Stimulated activated CD4-positive, alpha-beta T cell treated with anti-CD3 and anti-CD28 coated beads, TNF-alpha, amount 100 ng/mL, for 4 hours (primary cell): ENCODE measurements at places on chromosomes 4 and X.

DNA sequence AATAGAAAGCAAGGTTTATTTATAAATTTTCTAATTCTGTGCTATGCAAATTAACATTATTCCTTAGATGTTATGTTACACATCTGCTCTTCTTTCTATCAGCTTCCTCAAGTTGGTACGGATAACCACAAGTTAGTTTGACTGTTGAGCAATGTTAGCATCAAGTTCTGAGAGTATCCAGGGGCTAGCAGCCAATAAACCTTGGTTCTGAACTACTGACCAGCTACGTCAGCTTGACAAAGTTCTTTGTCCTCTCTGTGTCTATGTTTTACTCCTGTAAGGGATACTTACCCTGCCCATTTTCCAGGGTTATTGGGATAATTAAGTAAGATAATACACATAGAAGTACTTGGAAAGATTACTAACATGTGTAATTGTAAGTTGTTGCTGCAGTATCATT lies 8.1 kb upstream of the TEX13A start:
- no peak for DNase-seq

- no peak for DNase-seq
Observed at GRCh38 chrX:30935985-30936384, 46.9 kb upstream of the TAB3 start.

DNA sequence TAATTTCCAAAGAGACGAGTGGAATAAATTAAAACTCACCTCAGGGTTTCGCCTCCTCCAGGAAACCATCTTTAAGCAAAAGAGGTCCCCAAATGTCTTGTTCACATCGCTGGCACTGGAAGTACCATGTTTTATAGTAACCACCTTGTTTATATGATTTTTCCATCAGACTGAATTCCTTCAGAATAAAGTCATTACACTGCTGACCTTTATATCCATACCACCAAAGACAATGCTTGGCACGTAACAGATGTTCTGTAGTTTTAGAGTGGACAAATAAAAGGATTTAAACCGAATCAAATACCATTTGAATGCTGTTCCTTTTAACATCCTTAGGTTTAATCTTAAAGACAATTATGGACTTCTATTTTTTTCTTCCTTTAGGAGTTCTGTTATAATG lies 4.7 kb downstream of the NUDT6 start:
- no peak for DNase-seq

GRCh38 chr4:152992466-152992865 lies 56.3 kb downstream of the FHDC1 start:
- no peak for DNase-seq

- no peak for DNase-seq
Observed at GRCh38 chr4:121860121-121860520, 10.2 kb downstream of the BBS7 start.

- no peak for DNase-seq
Observed at GRCh38 chrX:37488323-37488722, 83.1 kb upstream of the LANCL3 start.

DNA sequence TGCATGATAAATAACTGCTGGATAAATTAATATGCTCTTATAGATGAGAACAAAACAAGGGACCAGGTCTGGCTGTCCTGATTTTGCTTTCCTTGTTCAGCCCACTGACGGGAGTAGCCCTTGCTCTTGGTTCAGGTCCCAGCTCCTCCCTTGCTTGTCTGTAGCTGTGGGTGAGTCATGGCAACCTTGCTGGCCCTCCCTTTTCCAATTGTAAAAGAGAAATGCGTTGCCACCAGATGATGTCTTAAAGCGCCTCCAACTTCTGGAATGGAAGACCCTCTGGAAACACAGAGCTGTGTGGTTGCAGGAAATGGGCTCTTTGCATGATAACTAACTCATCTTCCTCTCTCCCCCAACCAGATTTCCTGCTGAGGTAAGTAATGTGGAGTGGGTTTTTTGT lies 171.4 kb downstream of the AASDH start:
- DNase-seq = no peak

GRCh38 chrX:119693996-119694451 lies 1.1 kb upstream of the SEPTIN6 start:
- no peak for DNase-seq

DNA sequence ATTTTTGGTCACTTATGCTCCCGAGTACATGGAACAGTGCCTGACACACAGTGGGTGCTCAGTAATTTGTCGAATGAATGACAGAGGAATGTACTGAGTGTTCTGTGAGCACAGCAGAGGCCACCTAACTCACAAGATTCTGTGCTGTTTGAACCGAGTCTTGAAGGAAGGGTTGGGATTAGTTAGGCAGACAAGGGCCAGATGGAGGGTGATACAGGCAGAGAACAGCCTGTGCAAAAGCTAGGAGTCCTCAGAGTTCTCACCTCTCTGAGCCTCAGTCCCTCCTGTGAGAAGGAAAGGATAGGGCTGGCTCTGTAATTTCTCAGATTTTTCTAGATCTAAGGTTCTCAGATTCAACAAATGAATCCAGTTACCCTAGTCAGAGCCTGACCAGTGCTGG lies 108.8 kb downstream of the NHSL2 start:
- no peak for DNase-seq

GRCh38 chr4:174449944-174450785 lies 72.1 kb downstream of the HPGD start:
- no peak for DNase-seq

DNA sequence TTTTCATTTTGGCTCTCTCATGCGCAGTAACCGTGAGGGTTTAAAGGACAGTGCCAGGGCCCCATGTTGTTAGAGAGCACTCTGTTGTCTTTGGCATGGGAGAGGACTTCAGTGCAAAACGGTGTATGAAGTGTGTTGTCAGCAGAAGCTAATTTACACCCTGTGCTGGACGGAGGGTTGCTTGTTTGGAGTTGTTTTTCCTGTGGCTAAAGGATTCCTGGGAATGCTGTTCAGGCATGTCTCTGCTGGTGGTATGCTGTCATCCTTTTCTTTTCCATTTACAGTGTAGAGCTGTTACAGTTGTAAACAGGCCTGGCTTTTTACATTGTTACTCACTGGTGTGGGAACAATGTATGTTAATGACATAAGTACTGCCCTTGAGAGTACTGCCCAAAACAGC lies 206.3 kb downstream of the CBR4 start:
- no peak for DNase-seq

DNA sequence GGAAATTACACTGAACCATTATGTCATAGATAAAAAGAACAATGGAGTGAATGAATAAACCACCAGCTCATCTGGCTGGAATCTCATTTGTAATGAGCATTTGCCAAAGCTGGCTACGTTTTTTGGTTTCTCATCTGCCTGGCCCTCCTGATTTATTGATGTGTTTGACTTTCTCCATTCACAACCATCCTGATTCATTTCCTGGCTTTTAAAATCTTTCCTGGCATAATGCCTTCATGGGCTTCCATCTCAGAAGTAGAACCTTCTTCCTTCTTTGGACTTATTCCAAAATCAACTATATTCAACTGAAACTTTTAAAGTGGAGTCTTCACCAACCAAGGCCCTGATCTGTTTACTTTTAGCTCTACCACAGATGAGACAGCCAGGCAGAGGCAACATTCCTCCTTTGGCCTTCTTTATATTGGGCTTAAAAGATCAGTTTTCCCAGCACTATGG lies 36.0 kb upstream of the ARSJ start:
- no peak for DNase-seq

DNA sequence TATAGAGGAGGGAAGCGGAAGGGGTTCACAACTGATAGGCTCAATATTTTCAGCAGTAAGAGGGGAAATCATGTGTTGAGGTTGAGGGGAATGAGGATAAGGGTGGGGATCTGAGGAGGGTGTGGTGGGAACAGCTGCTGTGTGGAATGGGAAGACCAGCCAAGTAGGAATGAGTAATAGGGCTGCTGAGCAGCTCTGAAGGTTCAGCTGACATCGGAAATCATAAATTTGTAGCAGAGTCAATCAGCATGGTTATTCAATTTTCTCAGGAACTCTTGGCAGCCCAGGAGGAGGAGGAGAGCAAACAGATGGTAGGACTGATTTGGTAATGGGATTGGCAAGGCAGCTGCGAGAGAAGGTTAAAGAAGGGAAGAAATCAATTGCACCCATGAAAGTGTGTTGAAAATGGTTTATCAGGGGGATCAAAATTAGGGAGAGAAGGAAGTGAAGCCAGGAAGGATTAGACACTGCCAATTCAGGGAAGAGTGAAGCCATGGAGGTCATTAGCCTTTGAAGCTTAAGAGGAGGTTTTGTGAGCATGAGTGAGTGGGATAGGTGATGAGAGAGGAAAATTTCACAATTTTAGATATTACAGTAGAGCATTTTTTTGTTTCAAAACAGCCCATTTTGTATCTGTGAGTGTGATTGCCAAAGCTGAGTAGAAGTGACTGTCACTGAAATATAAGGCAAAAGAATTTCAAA lies 82.6 kb downstream of the PCDH7 start:
- DNase-seq = no peak

- no peak for DNase-seq
Observed at GRCh38 chrX:135434258-135435138, 12.8 kb downstream of the SMIM10L2A start.
